Right renal cortex interstitium (tissue), 3 donors: ENCODE measurements at places on chromosomes 3 and 15.

DNA sequence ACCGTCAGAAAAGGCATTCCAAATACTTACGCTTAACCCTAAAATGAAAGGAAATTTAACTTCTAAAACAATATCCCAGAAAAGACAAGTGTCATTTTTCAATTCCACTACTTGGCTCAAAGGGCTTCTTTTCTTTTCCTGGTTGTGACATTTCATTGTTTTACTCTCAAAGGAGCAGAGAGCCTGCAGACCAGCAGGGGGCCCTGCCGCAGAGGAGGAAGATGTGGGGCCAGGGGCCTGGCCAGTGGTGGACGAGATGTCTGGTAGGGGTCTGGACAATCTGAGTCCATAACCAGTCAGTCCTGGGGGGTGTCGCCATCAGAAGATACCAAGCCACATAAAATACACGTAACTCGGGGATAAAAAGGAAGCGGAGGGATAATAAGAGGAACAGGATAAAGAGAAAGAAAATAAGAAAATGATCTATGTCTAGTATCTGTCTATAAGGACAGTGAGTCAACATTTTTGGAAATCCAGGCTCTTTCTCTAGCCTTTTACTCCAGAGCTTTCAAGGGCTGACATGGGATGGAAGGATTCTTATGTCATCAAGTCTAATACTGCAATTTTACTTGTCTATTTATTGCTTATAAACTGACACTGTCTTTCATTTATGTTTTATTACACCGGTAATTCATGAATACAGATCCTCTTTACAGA, 54.2 kb upstream of the ARHGEF3 start:
- no peak for DNase-seq

DNA sequence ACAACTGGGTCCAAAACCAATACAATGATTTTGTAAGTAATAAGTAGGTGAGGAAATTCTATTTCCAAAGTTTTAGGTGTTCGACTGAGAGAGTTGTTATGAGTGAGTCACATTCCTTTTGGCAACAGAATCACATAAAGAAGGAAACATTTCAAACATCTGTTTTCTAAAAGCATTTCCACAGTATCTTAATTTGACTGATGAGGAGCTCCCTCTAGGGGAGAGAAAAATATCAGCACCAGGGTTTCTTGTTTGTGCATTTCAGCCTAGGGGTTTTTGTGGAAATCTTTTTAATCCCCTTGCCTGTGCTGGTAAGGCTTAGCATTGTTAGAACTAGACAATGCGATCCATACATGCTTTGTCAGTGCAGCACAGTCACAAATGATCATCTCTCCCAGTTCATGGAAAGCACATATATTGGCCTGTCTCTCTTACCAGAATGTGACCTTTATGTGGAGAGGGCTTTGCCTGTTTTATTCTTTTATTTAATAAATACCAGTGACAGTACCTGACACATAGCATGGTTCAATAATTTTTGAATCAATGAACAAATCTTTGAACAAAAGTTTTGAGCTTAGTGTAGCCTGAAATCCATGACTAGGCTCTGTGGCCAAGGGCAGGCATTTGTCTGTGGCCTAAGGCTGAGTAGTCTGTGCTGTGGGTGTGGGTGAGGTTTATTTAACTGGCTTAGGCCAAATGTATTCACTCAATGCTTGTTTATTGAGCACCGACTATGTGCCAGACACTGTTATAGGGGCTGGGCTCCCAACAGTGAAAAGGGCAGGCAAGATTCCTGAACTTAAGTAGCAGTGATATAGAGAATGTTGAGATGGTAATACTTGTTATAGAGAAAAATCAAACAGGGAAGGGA, 21.1 kb upstream of the IQCF6 start:
- DNase-seq = peak; percentile 5

GRCh38 chr3:171833789-171834460, 9.2 kb upstream of the TMEM212 start:
- DNase-seq = no peak

GRCh38 chr3:9946112-9947024, 5.8 kb downstream of the PRRT3 start:
- peak; percentile 52 for DNase-seq

DNA sequence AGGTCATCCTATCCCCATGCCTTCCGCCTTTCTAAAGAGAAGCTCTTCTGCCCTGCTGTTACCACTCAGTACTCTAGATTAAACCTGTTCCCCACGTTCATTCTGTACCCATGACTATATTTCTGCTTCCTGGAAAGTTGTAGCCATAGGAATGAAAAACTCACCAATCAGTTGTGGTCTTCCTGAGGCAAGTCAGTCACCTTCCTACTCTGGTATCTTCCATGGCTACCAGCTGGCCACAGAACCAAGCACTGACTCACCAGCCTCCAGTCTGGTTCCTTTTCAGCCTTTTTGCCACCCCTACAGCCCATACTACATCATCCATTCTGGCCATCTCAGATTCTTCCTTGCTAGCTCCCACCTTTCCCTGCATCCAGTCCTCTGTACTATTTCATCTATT, 46.4 kb downstream of the TMEM44 start:
- DNase-seq = no peak

- DNase-seq = no peak
Measured at GRCh38 chr3:30628901-30629590, 22.6 kb downstream of the TGFBR2 start.

GRCh38 chr3:176663387-176663786, 533.9 kb downstream of the TBL1XR1 start:
- no peak for DNase-seq

GRCh38 chr15:100341239-100341749, 481 bp downstream of the ADAMTS17 start:
- no peak for DNase-seq

- no peak for DNase-seq
Measured at GRCh38 chr3:189108067-189108466, 63.7 kb upstream of the TPRG1 start.

DNA sequence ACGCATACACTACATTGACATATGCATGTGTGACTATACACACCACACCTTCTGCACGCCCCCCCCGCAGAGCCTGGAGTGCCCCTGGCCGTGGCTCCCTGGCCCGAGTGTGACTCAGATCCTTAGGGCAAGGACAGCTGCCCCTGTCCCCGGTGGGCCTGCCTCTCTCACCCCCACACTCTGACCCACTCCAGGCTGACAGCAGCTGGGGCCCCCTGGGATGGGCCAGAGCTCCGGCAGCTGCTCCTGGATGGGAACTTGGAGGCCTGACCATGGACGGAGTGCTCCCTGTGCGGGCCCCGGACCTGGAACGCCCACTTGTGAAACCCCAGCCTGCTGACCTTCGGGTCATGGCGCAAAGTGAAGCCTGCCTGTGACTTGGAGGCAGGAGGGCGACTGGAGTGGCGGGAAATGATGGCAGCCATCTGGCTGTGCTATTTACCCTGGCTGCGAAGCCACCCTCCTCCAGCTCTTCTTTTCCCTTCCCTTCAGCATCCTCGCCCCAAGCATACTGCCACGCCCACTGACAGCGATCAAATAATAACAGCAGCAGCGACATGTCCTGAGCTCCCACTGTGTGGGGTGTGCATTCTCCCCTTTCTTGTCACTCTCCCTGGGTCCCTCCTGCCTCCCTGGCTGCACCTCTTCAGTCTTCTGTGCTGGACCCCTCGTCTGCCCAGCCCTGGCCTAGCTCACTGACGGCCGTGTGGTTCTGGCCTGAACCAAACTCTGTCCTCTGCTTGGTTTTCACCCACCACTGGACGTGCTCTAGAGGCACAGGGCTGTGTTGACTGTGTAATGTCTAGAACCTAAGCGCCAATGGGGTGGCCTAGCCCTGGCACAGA, 90.7 kb upstream of the MEF2A start:
- no peak for DNase-seq

- DNase-seq = no peak
Measured at GRCh38 chr15:90191794-90192509, 9.2 kb upstream of the SEMA4B start.

DNA sequence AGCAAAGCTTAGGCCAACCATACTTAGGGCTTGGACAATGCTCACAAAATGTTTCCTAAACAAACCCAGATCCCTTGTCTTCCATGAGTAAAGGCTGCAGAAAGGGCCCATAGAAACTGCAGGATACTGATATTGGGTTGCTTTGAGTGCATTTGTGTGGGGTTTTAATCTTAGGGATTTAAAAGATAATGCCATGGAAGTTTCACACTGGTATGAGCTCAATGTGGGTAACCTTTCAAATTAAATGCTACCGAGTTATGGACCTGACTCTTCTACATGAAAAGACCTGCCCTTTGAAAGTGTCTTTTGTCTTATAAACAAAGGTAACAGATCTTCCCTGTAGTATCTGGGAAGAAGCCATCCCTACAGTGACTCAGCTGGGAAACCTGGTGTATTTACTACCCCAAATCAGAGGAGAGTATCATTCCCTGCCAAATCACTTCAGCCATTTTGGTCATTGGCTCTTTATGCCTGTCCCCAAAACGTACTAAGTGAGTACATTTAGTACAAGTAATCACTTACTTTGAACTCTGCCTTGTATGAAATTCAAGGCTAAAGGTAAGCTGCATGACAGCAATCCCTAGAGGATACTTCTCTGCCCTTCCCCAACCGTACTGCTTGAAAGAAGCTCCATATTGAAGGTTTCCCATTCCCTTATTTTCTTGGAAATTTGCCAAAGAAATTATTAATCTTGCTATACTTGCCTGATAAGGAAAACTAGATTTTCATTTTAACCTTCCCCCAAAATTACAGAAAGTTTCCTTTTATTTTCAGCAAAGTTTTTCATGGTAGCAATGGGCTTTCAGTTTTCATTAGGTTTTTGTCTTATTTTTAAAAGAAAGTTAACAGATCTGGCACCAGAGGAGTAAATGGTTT, 7.2 kb downstream of the TM4SF1 start:
- DNase-seq = no peak

DNA sequence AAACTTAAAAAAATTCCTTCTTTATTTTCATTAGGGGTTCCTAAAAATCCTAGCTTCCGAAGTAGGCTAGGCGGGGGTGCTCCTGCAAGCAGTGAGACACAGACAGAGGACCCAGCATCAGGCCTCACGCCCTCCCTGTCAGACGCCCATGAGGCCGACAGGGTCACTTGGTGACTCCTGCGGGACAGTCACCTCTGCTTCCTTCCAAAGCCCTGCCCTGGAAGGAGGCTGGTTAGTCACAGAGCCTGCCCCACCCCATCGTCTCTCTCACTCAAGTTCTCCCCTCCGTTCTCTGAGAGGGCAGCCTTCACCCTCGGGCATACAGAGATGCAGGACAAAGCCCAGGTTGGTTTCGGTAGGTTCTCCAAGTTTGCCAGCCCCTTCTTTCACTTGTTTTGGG, 38.6 kb downstream of the EHD4 start:
- DNase-seq = no peak

DNA sequence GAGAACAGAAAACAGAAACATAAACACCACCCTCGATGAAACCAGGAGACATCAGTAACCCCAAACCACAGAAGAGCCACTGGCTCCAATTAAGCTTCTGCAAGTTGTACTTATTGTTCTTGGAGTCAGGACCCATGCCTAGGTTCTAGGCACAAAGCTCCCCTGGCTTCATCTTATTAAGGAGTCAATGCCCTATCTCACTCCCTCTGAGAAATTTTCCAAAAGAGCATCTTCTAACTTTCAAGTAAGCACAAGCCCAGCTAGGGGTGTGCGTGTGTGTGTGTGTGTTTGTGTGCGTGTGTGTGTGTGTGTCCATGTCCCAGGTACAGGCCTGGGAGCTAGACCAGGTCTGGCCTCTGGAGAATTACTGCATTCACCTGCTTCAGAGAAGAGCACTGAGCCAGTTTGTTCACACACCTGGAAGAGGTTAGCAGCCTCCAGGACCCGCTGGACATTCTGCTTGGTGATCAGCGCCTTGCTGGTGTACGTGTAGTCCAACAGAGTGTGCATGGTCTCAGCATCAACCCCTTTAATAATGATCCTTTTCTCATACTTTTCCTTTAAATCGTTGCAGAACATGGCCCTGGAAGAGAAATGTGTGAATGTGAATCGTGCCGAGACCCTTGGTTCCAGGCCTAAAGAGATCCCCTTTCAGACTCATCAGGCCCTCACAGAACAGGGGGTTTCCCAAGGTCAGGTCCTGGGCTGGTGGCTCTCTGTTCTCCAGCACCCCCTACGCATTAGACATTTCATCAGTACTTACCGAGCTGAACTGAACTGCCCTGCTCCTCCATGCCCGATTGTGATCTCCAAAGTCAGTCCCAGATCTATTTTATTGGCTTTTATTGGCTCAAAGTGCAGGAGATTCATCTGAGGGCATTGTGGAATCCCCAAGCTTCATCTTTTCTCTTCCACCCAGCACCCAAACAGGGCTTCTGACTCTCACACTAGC, 27.8 kb downstream of the KLHL6 start:
- DNase-seq = no peak

- no peak for DNase-seq
Measured at GRCh38 chr3:132346841-132347736, 29.9 kb downstream of the ACP3 start.

- DNase-seq = peak; percentile 52
Measured at GRCh38 chr3:73572368-73572767, 52.4 kb downstream of the PDZRN3 start.

DNA sequence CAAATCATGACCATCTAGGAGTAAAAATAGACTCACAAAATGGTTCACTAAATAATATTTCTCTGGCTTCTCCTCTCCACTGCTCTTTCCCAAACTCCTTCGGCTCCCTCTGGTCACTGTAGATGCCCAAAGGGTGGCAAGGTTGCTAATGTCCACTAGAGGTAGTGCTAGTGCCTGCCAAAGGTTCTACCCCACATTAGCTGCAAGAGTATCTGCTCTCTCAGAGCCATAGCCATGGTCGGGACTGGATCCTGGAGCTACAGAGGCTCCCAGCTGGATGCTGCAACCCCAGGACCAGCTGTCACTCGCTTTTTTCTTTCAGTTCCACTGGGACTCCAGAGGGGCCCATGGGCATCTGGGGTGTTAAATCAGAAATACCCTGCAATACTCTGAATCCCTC, 8.5 kb downstream of the HTR3D start:
- DNase-seq = no peak

DNA sequence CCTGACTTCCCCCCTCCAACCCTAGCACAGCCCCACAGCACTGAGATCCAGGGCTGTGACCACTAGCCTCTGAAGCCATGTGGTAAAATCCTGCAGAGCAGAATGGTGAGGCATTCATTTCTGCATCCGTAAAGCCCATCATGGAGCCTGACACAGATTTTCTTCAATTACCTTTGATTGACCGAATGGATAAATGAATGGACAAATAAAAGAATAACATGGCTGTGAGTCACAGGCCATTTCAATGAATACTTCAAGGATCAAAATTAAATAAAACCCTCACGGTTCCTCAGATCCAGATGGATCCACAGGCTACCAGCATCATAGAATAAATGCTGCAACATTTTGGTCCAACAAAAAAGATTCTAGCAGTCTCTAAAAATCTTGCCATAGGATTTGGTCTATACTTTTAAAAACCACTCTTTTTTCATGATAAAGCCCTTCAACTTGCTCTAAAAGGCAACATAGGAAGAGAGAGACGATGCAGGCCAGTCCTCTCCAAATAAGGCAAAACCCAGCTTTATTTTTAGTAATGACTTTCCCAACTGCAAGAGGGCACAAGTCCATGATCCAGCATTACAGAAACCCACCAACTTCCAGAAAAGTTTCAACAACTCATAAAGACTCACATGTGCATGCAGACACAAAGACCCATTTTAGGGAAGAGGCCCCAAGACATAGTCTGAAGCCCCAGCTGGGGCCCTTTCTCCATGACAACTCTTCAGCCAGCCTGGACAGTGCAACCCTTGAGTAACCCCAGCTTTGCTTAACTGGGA, 52.4 kb upstream of the MRPS22 start:
- DNase-seq = no peak
